ENCODE measurements at places on chromosomes 7 and 10.

GRCh38 chr10:89645742-89646172 lies 715 bp upstream of the PANK1 start:
- no peak for DNase-seq

DNA sequence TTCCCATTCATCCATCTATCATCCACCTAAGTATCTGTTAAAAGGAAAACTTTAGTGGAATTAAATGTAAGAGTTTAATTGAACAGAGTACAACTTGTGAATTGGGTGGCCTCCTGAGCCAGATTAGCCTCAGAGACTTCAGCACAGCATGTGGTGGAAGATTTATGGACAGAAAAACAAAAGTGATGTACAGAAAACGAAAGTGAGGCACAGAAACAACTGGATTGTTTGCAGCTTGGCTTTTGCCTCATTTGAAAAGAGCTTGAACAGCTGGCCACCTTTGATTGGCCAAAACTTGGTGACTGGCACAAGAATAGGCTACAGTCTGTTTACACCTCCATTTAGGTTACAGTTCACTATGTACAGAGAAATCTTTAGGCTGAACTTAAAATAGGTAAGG lies 1463.4 kb upstream of the CELF2 start:
- DNase-seq = no peak

DNA sequence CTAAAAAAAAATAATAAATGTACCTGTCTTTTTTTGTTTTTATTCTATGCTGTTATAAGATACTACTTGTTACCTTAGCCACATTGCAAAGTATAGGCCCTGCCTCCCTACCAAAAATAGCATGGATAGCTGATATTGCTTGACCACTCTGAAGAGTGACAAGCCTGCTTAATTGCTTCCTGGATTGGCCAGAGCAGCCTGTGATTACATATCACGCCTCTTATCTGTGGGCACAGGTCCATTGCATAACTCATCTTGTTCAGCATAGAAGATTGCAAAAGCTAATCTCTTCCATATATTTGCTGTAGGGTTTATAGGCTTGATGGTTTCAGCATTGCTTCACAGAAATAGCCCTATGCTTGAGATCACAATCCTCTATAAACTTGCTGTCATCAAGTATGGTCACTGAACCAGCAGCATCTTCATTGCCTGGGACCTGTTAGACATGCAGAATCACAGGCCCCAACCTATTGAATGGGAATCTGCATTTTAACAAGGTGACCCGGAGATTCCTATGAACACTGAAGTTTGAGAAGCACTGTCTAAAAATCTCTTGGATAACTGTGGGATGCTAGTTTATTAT lies 280.8 kb upstream of the CDC14C start:
- DNase-seq = no peak

DNA sequence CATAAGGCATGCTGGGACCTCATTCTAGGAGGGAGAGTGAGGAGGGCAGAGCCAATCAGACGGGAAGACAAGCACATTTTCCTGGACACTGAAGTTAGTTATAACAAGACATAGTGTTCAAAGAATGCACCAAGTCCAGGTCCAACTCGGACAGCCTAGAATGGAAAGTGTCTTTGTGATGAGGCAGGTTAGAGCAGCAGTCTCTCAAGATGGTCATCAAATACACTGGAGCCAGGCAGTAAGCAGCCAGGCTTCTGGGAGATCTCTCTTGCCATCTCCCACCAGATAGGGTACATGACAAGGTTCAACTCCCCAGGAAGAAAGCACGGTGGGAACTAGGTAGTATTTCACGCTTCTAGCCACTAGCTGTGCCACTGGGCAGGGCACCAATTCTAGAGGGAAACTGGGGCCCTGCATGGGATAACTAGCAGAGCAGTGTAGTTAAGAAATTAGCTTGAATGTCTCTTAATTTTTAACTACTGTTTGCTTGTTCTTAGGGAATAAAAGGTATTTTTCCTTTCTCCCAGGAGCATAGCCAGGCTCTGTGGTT lies 7.6 kb upstream of the GPAM start:
- DNase-seq = no peak

DNA sequence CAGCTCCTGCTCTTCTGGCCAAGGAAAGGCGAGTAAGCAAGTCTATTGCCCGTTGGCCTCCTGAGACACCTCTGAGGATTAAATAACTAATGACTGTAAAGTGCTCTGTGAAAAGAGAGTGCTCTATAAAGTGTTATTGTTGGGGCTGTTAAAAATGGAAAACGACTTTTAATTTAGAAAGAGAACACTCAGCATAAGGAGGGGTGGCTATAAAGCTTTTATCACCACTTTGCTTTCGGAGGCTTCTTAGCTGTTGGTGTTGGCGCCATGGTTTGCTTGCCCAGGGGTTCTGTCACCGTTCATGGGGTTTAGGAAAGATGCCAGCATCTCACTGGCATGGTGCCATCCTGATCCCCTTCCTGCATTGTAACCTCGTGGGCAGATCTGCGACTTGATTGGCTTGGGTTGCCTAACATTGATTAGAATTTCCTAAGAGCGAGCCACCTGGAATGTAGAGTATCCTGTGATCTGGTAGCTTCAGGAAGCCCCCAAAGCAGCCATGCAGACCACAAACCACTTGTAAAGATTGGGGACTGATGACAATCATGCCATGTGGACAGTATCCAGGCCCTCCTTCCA lies 509.9 kb downstream of the LRMDA start:
- DNase-seq = no peak

DNA sequence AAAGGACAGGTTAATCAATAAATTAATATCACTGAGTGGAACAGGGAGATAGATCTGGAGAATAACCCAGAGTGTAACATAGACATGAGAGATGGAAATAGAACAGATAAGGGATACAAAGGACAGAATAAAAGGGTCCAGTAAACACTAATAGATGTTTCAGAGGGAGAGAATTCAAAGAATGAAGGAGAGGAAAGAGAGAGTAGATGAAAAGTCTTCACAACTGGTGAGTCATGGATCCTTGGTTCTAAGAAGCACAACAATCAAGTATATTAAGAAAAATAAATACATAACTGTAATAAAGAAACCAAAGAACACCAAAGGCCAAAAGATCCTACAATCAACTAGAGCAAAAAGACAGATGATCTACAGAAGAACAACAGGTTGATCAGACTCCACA lies 66.3 kb downstream of the BEND7 start:
- DNase-seq = no peak

DNA sequence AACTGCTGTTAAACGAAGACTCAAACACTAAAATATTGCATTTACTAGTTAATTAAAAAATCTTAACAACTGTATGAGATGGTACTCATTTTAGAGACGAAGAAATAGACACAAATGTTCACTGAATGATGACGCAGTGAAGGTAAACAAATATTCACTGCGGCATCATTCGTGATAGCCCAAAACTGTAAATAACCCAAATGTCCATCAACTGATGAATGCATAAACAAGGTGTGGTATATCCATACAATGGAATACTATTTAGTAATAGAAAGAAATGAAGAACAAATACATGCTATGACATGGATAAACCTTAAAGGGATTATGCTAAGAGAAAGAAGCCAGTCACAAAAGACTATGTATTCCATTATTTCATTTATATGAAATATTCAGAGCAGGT lies 51.4 kb downstream of the CDK6 start:
- no peak for DNase-seq

- DNase-seq = no peak
These were observed 12.5 kb upstream of the LYZL1 start for GRCh38 chr10:29276251-29276850.

DNA sequence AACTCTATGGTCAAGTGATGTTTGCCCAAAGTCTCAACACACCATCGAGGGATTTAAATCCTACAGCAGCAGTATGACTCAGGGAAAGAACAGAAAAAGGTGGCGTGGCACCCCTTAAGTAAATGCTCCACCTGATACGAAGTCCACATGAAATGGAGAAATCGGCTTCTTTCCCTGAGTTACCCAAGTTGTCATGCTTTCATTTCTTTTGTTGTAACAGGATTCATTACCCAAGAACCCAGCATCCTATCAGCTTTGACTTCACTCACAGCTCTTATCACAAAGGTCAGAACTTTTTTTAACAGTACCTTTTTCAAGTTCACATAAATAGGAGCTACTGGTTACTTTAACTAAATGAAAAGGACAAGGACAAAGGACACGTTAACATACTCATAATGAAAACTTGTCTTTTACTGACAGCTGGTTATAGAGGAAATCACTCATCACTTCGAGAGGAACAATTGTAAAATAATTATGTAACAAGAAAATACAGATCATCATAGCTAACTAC lies 219.8 kb upstream of the FRMD4A start:
- DNase-seq = no peak

DNA sequence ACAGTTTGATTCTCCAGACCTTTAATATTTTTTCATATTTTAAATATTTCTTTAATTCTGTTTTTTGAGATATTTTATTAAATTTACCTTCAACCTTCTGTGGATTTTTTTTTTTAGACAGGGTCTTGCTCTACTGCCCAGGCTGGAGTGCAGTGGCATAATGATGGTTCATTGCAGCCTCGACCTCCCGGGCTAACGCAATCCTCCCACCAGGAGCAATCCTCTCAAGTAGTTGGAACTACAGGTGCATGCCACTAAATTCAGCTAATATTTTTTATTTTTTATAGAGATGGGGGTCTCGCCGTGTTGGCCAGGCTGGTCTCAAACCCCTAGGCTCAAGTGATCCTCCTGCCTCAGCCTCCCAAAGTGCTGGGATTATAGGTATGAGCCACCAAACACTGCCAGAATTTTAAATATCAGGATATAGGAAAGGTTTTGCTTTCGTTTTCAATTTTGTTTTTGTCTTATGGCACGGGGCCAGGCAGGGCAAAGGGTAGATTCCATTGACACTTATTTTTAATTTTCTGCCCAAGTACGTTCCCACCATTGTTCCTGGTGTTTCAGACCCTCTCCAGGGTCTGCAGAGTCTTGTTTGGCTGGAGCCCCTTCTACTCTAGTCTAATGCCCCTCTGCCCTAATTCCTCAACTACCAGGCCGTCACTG lies 1.2 kb downstream of the TACC2 start:
- no peak for DNase-seq

DNA sequence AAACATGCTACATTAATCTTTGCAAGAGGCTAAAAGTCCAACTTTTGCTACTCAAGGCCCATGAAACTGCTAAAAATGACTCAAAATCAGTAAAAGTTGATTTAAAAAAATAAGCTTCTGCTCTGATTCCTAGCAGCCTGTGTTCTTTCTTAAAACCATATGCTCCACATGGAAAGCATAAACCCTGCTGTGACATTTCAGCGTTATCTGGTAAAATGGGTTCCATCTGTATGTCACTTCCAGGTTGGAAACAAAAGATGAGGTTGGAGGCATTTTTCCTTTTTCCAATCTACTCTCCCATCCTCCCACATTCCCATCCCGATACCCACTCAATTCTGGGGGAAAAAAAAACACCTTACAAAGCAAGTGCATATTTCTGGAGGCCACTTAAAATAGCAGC lies 439.5 kb downstream of the NEBL start:
- DNase-seq = no peak

DNA sequence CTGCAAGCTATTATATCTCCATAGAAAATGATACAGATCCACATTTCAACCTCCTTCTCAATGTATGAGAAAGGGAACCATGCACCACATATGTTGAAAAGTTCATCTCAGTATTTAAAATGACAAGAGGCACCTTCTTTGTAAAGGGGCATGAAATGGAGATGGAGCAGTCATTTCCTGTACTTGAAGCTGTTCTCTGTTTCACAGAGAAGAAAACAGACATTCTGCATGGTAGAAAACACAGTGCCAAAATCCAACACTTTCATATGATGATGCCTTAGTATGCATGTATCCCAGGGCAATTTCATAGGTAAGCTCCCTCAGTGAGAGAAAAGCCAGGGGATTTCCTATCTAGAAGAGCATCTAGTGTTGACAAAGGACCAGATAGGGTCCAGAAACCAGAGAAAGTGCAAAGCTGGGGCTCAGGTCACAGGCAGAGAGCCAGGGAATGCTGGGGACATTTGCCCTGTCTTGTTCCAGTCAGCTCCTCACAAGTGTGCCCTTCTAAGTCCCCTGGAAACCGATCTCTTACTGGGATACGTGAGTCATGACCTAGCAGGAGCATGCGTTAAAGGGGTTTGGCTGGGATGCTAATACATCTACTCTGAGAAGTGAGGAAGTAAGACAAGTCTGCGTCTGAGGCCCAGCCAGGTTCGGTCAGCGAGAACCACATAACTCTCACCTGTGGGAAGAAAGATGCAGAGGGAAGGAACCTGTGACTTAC lies 118.7 kb downstream of the ICA1 start:
- no peak for DNase-seq

DNA sequence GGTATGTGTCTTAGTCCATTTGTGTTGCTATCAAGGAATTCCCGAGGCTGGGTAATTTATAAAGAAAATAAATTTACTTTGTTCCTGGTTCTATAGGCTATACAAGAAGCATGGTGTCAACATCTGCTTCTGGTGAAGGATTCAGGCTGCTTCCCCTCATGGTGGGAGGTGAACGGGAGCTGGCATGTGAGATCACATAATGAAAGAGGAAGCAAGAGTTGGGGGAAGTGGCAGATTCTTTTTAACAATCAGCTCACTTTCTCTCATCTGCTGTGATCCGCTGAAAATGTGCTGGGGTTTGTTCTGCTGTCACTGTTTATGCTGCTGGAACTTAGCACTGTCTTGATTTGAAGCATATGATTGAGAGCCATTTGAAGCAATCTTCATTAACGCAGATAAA lies 730.0 kb upstream of the SORCS1 start:
- DNase-seq = no peak

GRCh38 chr7:39735903-39736302 lies 112.5 kb downstream of the RALA start:
- DNase-seq = no peak

DNA sequence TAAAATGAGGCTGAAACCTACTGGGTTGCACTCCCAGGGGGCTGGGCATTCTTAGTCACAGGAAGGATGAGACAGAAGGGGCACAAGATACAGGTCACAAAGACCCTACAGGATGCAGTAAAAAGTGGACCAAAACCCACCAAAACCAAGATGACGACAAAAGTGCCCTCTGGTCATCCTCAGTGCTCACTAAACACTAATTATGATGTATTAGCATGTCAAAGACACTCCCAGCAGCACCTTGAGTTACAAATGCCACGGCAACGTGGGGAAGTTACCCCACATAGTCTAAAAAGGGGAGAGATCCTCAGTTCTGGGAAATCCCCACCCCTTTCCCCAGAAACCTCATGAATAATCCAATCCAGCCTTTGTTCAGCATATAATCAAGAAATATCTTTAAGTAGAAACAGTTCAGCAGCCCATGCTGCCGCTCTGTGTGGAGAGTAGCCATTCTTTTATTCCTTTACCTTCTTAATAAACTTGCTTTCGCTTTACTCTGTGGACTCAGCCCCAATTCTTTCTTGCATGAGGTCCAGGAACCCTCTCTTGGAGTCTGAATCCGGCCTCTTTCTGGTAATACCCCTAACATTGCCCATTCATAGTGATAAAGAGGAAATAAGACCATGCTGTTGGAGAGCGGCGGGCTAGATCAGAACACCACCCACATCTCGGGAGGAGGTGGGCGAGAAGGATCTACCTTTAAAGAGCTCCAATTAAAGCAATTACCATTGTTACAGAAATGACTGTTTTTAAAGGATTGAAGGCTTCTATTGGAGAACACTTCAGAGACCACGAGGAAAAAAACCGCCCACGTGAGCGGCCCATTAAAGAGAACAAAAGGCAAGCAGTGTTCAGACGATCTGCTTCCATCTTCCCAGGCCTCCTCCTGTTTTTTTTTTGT lies 170.9 kb downstream of the USP6NL start:
- DNase-seq = no peak
